Gastrocnemius medialis (tissue), 4 donors: ENCODE measurements at places on chromosomes 7 and 10. TPM values are rescaled to one million over a fixed set of nuclear protein-coding genes. Genes with fewer than 3 reads are reported as not detected.

DNA sequence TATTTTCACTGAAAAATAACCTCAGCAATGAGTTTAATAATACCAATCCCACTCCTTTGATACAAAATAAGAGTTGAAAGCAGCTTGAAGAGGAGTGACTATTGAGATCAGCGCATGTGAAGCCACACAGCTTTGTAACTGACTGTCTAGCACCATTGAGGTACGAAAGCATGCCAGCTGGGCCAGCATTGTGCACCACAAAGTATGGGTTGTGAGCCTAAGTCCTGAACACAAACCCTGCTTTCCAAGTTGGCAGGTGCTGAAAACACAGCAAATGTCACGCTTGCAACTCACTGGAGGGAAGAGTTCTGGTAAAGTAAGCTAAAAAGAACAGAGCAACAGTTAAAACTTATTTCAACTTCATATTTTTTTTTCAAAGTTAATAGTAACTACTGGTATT is 4.0 kb upstream of the FAM53B start:
- no peak for DNase-seq

GRCh38 chr10:121322776-121323175 is 275.5 kb downstream of the FGFR2 start:
- DNase-seq, result no peak

DNA sequence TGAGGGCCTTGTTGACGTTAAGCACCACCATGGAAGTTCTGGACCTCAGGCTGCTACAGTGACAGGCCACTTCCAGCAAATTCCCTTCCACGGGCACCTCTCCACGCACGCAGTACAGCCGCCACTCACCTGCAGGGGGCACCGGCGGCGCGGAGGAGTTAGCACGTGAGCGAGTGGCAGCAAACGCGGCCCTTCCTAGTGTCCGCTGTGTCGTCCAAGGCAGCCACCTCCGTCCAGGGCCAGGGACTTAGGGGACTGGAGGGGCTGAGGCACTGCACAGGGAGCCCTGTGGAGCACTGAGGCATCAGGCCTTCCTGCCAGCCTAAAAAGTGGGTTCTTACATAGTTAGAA is 164.4 kb downstream of the SVIL start:
- peak; percentile 61 for DNase-seq

GRCh38 chr10:92181575-92181974 is 109.3 kb downstream of the CPEB3 start:
- no peak for DNase-seq

- peak; percentile 29 for DNase-seq
These were observed at the start of gene IKZF1 for GRCh38 chr7:50304129-50304910. TSS of gene IKZF1 (plus strand) at chr7:50304716. CDS start at chr7:50319062, 14,346 bp downstream.

DNA sequence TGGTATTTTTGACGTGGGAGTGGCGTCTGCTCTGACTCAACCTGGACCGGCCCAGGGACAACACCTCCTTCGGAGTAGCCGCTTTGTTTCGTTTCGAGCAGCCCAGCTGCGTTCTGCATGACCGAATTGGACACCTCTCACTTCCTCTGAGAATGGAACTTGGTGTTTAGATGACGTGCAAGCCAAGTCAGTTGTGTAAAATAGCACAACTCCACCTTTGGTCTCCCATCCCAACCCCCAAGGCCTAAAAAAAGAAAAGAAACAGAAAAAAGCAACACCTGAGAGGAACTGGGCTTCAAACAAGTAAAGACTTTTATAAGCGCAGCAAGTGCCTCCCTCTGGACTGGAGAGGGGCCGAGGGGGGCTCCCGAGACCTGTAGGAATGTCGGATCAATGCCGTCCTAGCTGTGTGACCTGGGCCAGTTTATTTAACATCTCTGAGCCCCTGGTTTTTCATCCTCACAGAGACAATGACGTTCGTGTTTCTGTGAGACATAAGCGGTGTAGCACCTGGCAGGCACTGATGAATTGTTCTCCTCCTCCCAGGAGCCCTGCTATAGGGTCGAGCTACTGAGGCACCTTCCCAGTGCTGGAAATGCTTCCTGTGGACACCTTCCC is 52.0 kb upstream of the SMNDC1 start:
- peak; percentile 22 for DNase-seq

- no peak for DNase-seq
These were observed 9.1 kb downstream of the DYNC2I1 start for GRCh38 chr7:158865462-158865922.

- no peak for DNase-seq
These were observed 959 bp upstream of the ATRNL1 start for GRCh38 chr10:115092258-115092554.

DNA sequence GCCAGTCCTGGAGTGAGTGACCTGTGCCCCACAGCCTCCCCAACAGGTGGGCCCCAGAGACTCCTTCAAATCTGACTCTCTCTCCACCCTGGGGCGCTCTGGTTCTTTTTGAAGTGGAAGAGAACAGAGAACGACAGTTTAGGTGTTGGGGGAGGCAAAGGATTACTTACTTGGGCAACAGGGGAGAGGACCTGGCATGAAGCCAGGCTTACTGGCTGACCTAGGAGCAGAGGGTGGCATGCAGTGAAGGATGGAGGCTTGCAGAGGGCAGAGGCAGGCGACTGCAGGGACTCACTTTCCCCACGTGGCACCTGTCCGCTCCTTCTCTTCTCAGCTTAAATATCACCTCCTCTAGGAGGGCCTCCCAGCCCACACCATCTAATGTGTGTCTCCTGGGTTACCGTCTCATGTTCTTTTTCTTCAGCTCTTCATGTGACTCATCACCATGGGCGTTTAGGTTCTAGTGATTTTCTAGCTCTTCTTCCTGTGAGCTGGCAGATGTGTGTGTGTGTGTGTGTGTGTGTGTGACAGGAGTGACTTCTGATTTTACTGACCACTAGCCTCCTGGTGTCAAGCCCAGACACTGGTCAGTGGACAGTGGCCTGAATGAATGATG is 15.5 kb downstream of the LZTS2 start:
- no peak for DNase-seq

Gene GFRA1
- total RNA-seq, result 23.7 TPM

Gene SEMA3E
- not detected for total RNA-seq

Gene KIAA1549
- total RNA-seq, result 0.87 TPM

Gene CXCL12
- 22.0 TPM for total RNA-seq

Gene EPHB4
- 16.2 TPM for total RNA-seq

Gene CLEC2L
- not detected for total RNA-seq

Gene MYO1G
- total RNA-seq, result 1.4 TPM
